Activated CD4-positive, alpha-beta memory T cell treated with anti-CD3 and anti-CD28 coated beads for 36 hours (primary cell): ENCODE measurements at places on chromosomes 13 and 19. TPM values are rescaled to one million over a fixed set of nuclear protein-coding genes. Genes with fewer than 3 reads are reported as not detected.

SLC6A16 gene
- 1.3 TPM for total RNA-seq

DNA sequence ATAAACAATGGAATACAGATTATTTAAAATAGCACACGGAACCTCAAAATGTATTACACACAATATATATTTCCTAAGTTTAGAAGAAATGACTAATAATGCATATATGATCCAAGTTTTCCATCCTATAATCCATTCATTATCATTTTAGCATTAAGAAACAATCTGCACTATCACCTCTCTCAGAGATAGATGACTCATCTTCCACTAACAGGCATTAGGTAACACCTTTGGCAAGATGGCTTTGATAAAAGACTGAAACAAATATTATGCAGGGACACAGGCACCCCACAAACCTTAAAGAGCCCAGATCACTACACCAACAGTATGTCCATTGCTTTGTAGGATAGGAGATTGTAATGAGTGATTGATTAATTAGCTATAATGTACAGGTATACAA is 4.1 kb downstream of the ENOX1 start:
- no peak for DNase-seq

THAP8 gene
- total RNA-seq, result 2.2 TPM

PSG6 gene
- total RNA-seq, result not detected

DNA sequence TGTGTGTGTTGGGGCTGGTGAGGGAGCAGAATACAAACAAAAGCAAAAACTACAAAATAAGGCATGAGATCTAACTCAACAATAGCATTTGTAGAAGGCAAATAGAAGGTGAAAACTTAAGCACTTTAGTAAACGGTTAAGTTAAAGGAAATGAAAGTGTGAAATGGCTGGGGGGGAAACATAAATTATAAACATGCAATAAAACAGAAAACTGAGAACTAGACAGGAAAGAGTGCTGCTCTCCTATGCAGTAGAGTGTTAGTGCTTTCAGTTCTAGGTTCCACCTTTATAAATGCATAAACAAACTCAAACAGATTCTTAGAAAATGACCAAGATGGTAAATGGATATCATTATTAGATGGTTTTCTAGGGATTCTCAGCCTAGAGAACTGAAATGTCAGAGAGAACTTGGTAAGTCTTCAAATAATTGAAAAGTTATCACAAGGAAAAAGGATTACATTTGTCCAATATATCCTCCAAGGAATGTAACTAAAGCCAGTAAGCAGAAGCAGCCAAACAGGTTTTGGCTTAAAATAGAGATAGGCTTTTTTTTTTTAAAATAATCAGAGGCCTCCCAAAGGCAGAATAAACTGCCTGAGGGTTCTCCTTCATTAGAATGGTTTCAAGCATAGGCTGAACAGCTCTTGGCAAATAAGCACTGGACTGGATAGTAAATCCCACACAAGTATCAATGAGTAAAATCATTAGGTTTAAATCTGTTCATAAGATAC is 23.3 kb downstream of the RBM26 start:
- DNase-seq, result no peak

PEX11G gene
- total RNA-seq, result 2.2 TPM
